ENCODE measurements at places on chromosomes 11 and 22. TPM values are rescaled to one million over a fixed set of nuclear protein-coding genes. Genes with fewer than 3 reads are reported as not detected.
A peak's percentile ranks its signal among the peaks of the same experiment; 100 is the strongest.

BBOX1 gene
- not detected for total RNA-seq

LRRN4CL gene
- 11.6 TPM for total RNA-seq

OR2AG2 gene
- 0.18 TPM for total RNA-seq

FUT4 gene
- 23.3 TPM for total RNA-seq

GRCh38 chr11:46901156-46901555, 17.2 kb downstream of the LRP4 start:
- H3K36me3 ChIP-seq, result peaks cover 25% of the 10 kb centered on the region
- no peak overlapping the region for H3K27ac ChIP-seq
- no peak for DNase-seq
- no peaks in the 10 kb centered on the region for H3K27me3 ChIP-seq

DNA sequence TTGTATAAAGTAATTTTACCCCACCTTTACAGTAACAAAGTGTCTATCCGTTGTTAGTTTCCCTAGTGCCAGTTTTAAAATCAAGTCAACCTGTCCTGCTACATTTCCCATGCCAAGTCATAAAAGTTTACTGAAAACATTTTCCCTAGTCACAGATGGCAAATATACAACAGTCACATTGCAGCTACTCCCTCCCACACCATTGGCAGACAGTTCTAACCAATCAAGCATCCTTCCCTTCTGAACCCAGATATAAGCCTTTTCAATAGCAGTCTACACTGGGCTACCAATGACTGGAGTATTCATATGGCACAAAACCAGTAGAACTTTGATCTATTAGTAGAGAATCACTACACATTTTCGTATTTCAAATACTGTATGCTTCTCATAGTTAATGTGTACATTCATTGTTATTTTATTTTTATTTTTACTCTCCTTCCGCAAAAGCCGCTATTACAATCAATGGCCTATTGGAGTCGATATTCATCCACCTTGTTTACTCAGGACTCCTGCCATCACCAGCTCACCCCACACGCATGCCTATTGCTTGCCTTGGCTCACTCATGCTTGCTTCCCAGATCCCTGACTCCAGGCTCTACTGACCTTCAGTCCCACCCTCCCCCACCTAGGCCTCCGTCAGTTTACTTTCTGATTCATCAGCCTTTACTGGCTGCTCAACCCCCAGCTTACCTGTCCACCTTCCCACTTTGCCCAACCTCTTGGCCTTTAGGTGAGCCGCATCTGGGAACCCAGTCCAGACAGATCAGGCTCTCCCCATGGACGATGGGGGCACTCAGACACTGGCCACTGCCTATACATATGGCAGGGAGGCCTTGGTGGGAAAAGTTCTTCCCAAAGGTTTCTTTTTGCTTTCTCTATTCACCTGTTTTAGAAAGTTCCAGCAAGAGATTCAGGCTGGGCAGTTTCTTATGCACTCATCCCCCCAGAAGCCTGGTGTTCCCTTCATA, 408.4 kb downstream of the SOX6 start:
- H3K27ac ChIP-seq, result no peak overlapping the region
- no peaks in the 10 kb centered on the region for H3K4me1 ChIP-seq
- DNase-seq, result no peak
- H3K27me3 ChIP-seq, result no peaks in the 10 kb centered on the region

- H3K36me3 ChIP-seq, result no peaks in the 10 kb centered on the region
- H3K4me1 ChIP-seq, result no peaks in the 10 kb centered on the region
- H3K27ac ChIP-seq, result no peak overlapping the region
- no peak overlapping the region for H3K4me3 ChIP-seq
- no peaks in the 10 kb centered on the region for H3K27me3 ChIP-seq
Measured at GRCh38 chr22:49398115-49398514, 429.6 kb downstream of the BRD1 start.

DNA sequence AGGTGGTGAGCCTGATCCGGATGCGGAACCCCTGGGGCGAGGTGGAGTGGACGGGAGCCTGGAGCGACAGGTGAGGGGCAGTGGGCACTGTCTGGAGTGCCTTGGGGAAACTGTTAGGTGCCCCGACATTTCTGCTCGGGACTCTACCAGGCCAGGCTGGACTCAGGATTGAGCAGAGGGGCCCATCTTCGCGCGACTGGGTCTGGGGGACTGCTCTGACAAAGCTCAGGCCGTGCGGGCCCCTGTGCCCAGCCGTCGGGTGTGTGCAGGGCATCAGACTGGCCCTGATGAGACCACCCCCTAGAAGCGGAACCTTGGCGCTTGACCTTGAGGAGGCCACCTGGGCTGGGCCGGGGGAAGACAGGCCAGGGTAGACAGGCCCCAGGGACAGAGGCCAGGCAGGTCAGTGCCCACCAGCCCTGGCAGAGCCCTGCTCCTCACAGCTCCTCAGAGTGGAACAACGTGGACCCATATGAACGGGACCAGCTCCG, 6.3 kb downstream of the CAPN1 start:
- peaks cover 88% of the 10 kb centered on the region for H3K36me3 ChIP-seq
- no peak overlapping the region for H3K27ac ChIP-seq
- no peaks in the 10 kb centered on the region for H3K27me3 ChIP-seq
- H3K4me1 ChIP-seq, result no peaks in the 10 kb centered on the region

GRCh38 chr11:31807799-31808667, 3.1 kb downstream of the PAX6 start:
- DNase-seq, result no peak
- H3K27ac ChIP-seq, result no peak overlapping the region
- no peaks in the 10 kb centered on the region for H3K36me3 ChIP-seq
- peaks cover 92% of the 10 kb centered on the region for H3K27me3 ChIP-seq

DNA sequence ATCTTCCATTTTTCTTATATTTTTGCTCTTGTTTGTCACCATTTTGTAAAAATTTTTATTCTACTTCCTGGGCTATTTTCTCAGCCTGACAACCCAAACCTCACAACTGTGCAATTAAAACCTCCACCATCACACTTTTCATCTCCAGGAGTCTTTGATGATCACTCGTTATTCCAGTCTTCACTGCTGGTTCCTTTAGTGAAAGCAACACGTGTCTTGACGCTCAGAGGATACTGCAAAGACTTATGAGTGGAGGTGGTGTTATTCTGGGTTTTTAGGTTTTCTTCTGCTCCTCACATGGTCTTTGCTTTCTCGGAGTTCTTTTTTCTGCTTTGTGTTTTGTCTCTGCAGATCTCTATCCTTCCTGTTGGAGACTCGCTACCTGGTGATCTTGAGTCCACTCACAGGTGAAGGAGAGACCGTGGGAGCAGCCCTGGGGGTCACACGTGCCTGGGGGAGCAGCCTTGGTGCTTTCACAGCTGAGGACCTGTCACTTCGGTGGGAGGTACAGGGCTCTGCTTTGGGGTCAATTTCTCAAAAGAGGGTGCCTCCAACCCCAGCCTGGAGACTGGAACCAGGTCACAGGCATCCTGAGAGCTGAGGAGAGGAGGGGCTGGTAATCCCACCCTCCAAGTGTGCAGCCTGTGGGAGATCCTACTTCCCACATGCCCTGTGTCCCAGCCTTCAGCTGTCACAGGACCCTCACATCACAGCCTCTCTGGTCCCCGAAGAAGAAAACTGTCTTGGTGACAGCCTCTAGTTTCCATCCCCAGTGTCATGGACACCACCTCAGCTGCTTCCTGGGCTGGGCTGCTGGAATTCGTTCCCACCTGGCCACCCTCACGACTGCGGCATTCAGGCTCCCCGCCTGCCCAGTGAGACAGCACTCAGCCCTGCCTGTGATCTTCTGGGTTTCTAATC, 11.0 kb downstream of the SULT4A1 start:
- no peak overlapping the region for H3K27ac ChIP-seq
- no peak for DNase-seq
- no peaks in the 10 kb centered on the region for H3K36me3 ChIP-seq
- no peak overlapping the region for H3K4me3 ChIP-seq
- no peaks in the 10 kb centered on the region for H3K4me1 ChIP-seq
- H3K27me3 ChIP-seq, result no peaks in the 10 kb centered on the region

DNA sequence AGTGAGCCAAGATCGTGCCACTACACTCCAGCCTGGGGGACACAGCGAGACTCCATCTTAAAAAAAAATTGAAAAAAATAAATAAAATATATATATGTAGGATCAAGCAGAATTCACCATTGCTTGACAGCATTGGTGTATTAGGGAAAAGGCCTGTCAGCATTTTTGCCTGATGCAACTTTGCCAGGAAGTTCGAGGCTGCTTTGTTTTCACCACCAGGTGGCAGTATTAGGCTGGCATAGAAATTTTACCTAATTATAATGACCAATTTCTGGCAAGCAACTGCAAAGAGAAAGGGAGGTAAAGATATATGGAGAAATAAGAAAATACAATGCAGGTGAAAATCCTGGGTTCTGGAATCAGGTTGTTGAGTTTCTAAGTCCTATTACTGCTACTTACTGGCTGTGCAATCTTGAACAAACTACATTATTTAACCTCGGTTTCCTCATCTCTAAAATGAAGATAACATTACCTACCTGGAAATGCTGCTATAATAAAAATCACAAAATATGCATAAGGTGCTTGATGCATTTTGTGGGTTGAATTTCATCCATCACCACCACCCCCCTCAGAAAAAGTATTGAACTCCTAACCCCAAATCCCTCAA, 24.7 kb downstream of the LAYN start:
- H3K4me1 ChIP-seq, result no peaks in the 10 kb centered on the region
- DNase-seq, result peak; percentile 50
- no peaks in the 10 kb centered on the region for H3K27me3 ChIP-seq
- H3K36me3 ChIP-seq, result no peaks in the 10 kb centered on the region

DNA sequence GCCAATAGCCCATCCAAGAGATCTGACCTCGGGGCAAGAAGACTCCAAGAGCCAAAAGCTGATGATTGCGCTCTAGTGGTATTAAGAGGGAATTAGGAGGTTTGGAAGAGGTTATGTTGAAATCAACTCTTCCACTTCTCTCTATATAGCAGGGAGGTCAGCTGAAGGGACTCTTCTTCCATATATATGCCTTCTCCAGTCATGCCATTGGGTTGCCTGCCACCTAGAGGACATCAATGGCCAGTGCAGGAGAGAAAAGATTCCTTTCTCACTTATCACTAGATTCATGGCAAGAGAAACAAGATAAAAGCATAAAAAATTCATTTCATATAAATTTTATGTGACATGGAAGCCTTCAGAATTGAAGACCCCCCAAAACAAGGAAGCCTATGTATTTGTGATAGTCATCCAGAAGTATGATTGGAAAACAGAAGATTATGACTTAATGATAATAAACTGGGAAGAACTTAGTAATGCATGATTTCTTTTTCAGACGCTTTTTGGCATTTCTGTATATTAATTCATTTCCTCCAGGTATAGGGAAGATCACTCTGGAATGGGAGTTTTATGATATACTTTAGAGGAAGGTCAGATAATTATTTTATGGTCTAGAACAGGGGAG, 435.1 kb upstream of the DDI1 start:
- no peaks in the 10 kb centered on the region for H3K27me3 ChIP-seq
- no peak overlapping the region for H3K27ac ChIP-seq
- no peaks in the 10 kb centered on the region for H3K36me3 ChIP-seq
- no peak for DNase-seq
- no peak overlapping the region for H3K4me3 ChIP-seq

DNA sequence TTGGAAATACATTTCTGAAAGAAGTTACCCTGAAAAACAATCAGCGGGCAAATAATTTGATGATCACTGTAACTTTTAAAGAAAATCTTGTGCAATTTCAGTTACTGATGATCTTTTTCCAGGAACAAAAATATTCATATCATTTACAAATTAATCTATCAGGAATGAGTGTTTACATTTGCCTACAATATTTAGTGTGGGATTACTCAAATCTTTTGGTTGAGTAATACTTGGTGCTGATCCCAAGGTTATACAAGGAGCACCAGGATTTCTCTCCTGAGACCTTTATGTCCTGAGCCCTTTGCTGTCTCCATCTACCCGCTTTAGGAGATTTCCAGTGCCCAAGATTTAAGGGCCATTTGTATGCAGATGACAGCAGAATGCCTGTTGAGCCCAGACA, 116.1 kb downstream of the ATXN10 start:
- no peaks in the 10 kb centered on the region for H3K27me3 ChIP-seq
- H3K27ac ChIP-seq, result no peak overlapping the region
- no peaks in the 10 kb centered on the region for H3K36me3 ChIP-seq
- H3K4me3 ChIP-seq, result no peak overlapping the region
